Smooth muscle cell of the pulmonary artery (primary cell): ENCODE measurements at places on chromosomes 1 and 21. TPM values are rescaled to one million over a fixed set of nuclear protein-coding genes. Genes with fewer than 3 reads are reported as not detected.

LGR6 gene
- total RNA-seq, result not detected in 2 replicates

CYYR1 gene
- total RNA-seq, result under 0.01 TPM in 1 of 2 replicates, not detected in the other

ADGRL4 gene
- total RNA-seq, result 34.7 and 58.7 TPM in 2 replicates

DPYD gene
- total RNA-seq, result 81.3 and 125 TPM in 2 replicates

NBPF10 gene
- total RNA-seq, result 2.8 and 4.7 TPM in 2 replicates

MPZL1 gene
- total RNA-seq, result 134 and 138 TPM in 2 replicates

NBPF15 gene
- total RNA-seq, result 38.1 and 65.2 TPM in 2 replicates

HORMAD1 gene
- total RNA-seq, result not detected in 2 replicates

SPRR2F gene
- total RNA-seq, result not detected in 2 replicates

CELA2A gene
- total RNA-seq, result 0.20 TPM in 1 of 2 replicates, not detected in the other

MYOG gene
- not detected in 2 replicates for total RNA-seq

DNASE2B gene
- total RNA-seq, result not detected in 2 replicates

IFI44 gene
- total RNA-seq, result 7.1 and 12.1 TPM in 2 replicates

NR5A2 gene
- under 0.01 and 0.33 TPM in 2 replicates for total RNA-seq

DHCR24 gene
- 61.4 and 65.6 TPM in 2 replicates for total RNA-seq

TSPEAR gene
- not detected in 2 replicates for total RNA-seq

DEPDC1 gene
- total RNA-seq, result 3.2 and 9.0 TPM in 2 replicates

GPR161 gene
- 22.6 and 49.1 TPM in 2 replicates for total RNA-seq

RABGAP1L gene
- 30.1 and 32.4 TPM in 2 replicates for total RNA-seq

SPATA21 gene
- not detected in 2 replicates for total RNA-seq

CFHR3 gene
- total RNA-seq, result not detected in 2 replicates
